ENCODE measurements at places on chromosomes 4 and X.
A peak's percentile ranks its signal among the peaks of the same experiment; 100 is the strongest.

- DNase-seq, result peak; percentile 50
These were observed 38.8 kb downstream of the BTC start for GRCh38 chr4:74755486-74755885.

- no peak for DNase-seq
These were observed 38.6 kb downstream of the MAGEB17 start for GRCh38 chrX:16205840-16206239.

DNA sequence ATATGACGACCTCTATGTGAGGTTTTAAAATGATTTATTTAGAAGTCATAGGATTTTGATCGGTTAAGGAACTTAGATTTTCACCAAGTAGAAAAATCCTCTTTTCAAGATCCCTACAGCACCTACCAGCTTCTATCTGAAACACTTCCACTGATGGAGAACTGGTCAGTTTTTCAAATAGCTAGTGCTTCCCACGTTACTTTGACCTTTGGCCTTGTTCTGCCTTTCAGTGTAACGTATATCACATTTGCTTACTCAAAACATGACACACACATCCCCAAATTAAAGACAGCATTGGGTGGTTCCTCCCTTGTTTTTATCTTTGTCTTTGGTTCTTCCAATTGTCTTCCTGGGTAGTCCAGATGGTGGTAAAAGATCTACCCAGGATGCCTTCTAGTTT, 6.6 kb downstream of the LNX1 start:
- DNase-seq, result no peak

GRCh38 chr4:165053645-165054044, at the start of gene TRIM75:
TRIM75 (plus strand) TSS chr4:165053866; CDS start chr4:165059148, 5,282 bp downstream.
- DNase-seq, result no peak

DNA sequence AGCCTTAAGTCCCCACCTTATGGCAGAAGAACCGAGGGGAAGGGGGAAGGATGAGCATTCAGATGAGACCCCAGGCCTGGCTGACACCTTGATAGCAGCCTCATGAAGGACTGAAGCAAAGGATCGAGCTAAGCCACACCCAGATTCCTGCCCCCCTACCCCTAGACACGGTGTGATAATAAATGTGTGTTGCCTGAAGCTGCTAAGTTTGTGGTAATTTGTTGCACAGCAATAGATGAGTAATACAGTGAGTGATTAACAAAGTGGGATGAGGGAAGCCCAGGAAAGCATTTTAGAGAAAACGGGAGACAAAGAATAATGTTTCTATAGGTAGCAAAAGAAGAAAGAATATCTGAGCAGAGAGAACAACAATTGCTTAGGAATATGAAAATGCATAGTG, 404.2 kb downstream of the MID1IP1 start:
- DNase-seq, result no peak

GRCh38 chr4:5881340-5881739, 11.5 kb downstream of the CRMP1 start:
- no peak for DNase-seq

- no peak for DNase-seq
These were observed 102.4 kb upstream of the TMLHE start for GRCh38 chrX:155715141-155715540.

GRCh38 chr4:1198098-1198844, 25.9 kb upstream of the SPON2 start:
- no peak for DNase-seq

DNA sequence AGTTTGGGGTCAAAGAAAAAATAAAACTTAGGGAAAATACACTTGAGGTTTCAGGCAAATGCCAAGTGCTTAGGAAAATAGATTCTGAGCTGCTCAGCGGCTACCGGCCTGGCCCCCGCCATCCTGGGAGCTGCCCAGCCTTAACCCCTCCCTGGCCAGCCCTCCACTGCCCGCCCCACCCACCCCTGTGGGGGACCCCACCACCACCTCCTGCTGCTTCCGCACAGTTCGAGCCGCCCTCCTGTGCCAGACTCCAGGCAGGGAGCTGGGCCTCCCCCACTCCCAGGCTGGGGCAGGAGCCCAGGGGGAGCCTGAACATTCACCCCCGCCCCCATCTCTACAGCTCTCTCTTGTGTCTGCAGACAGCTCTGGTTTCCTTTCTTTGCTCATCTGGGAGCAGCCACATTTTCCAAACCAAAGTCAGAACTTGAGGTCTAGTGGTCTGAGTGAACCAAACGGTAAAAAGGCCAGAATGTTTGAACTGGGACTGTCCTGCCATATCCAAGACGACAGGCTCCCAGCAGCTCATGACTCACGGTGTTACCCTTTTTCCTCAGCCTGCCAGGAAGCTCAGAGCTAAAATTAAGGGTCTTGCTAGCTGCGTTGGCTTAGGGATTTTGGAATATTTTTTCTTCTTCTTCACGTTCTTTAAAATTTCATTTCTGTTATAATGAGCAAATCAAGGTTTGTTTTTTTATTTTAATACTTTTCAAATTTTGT, 4.7 kb upstream of the FGFR3 start:
- DNase-seq, result no peak

DNA sequence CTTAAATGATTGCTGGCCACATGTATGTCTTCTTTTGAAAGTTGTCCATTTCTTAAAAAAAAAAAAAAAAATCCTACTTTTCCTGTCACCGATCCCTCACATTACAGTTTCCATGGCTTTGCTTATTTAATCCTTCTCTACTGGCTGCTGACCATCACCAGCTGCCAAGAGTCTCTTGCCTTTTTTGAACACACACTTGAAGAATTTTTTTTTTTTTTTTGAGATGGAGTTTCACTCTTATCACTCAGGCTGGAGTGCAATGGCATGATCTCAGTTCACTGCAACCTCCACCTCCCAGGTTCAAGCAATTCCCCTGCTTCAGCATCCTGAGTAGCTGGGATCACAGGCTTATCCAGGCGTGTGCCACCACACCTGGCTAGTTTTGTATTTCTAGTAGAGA, 134.0 kb downstream of the ANXA5 start:
- no peak for DNase-seq

DNA sequence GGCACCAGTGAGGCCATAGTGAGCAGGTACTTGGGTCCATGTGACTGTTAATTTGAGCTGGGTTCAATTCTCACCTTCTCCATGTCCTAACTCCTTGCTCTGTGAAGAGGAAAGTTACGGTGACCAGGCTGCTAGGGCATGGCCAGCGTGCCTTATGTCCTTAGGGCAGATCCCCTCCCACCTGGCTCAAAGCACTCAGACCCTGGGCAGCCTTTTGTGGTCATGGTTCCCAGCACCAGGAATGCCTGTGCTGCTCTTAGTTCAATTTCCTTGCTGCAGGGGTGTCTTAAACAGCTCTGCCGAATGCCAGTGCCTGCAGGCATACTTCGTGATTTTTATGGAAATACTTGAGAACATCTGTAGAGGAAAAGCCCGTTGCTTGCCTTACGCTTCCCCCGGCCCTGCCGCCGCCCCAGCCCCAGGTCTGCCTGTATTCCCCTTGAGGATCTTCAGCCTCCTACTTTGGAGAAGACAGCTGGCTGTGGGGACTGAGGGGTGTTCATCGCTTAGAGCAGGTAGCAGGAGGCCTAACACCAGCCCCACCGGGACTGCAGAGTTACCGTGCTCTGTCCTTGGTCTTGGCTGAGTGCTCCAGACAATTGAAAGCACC, 3.1 kb upstream of the CDK16 start:
- no peak for DNase-seq

GRCh38 chr4:73053974-73054480, 15.5 kb downstream of the COX18 start:
- DNase-seq, result no peak

DNA sequence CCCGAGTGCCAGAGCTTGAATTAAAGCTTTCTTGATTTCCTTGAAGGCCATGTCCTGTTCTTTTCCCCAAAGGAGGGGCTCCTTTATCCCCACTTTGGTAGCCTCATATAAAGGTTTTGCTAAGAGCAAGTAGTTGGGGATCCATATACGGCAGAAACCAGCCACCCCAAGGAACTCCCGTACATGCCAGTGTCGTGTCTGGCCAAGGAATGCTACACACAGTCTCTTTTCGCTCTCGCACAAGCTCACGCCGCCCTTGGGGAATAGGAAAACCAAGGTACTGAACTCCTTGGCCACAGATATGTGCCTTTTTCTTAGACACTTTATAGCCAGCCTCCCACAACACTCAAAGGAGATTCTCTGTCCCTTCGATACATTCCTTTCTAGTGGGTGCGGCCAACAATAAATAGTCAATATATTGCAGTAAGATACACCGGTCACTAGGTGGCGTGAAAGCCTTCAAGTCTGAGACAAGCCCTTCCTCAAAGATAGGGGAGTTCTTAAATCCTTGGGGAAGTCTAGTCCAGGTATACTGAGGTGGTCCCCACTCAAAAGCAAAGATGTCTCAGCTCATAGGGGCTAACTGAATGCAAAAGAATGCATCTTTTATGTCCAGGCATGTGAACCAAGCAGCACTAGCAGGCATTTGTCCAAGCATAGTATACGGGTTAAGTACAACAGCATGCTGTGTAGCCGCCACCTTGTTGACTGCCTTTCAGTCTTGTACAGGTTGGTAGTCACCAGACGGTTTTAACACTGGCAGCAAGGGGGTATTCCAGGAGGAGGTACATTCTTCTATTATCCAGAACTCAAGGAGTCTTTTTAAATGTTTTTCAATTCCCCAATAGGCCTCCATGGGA, 57.8 kb upstream of the XAGE1B start:
- peak; percentile 23 for DNase-seq

GRCh38 chrX:28639451-28639850, 52.2 kb downstream of the IL1RAPL1 start:
- DNase-seq, result no peak

DNA sequence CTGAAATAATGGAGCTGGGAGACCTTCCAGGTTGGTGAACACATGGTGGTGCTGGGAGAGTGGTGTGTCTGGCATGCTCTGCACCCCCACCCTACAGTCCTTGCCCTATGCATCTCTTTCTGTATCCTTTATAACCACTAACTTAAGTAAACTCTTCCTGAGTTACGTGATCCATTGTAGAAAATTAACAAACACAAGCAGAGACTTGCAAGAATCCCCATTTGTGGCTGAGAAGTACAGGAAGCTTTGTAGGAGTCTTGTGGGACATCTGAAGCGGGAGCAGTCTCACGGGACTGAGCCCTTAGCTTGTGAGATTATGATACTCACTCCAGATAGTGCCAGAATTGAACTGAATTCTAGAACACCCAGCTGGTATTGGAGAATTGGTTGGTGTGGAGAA, 14.3 kb upstream of the FAM13A start:
- no peak for DNase-seq

DNA sequence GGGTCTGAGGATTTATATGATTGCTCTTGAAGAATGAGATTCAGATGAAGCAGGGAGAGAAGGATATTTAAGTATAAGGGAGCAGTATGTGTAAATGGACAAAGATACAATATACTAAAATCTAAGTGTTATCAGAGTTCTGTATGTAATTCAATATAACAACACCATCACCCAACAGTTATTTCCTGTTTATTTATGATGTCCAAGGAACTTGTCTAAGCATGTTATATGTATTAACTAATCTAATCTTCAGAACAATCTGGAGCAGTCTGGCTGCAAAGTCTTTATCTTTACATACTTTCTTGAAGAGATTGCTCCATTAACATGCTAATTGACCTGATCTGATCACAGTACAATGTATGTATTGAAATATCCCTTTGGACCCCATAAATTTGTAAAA, 203.8 kb upstream of the WDFY3 start:
- DNase-seq, result no peak

GRCh38 chr4:12723849-12724447, 760.2 kb downstream of the RAB28 start:
- no peak for DNase-seq

DNA sequence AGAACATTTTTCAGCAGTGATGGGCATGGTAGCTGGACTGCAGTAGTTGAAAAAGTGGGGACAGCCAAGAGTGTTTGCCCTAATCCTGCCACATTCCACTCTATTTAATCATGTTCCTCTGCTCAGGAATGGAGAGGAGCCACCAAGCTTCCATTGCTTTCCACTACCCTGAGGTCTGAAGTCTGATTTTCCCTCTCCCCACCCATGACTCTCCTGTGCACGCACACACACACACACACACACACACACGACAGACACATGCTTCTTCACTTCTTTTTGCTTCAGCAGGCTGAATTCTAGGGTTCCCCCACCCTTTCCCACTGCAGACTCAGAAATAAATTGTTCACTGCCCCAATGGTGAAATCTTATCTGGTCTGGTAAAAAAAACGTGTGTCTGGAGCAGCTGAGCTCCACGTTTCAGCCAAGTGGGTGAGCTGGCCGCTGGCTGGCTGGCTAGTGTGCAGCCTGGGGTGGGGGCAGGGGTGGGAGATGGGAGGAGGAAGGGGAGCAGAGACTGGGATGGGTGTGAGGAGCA, 142.7 kb upstream of the NALF2 start:
- DNase-seq, result no peak

DNA sequence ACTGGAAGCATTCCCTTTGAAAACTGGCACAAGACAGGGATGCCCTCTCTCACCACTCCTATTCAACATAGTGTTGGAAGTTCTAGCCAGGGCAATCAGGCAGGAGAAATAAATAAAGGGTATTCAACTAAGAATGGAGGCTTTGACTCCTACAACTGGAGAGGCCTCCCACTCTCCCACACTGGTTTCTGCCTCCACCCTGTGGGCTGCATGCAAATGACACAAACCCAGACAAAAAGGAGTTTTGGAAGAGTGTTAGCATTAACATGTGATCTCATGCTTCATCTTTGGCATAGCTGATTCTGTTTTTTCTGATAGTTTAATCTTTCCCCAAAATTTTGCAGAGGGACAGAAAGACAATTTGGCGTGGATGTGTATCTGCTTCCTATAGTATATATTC, 80.8 kb upstream of the IQCM start:
- DNase-seq, result no peak

DNA sequence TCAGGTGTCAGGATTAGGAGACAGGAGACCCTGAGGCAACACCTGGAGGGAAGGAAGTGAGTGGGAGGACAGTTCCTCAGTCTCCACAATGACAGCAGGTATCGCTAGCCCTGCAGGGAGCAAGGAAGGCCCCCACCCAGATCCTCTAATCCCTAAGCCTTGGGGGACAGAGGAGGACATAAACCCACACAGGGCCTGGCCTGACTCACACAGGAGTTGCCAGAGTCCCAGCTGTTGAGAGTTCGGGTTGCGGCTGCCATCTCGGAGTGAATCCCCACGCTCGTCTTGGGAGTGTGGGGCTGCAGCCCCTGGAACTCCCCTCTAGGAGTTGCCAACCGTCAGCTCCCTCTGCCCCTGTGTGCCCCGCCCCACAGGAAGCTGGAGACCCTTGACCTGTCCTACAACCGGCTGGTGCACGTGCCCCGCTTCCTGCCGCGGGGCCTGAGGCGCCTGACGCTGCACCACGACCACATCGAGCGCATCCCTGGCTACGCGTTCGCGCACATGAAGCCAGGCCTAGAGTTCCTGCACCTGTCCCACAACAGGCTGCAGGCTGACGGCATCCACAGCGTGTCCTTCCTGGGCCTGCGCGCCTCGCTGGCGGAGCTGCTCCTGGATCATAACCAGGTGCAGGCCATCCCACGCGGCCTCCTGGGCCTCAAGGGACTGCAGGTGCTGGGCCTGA, 9.2 kb upstream of the BGN start:
- no peak for DNase-seq

- DNase-seq, result no peak
These were observed 15.0 kb downstream of the APELA start for GRCh38 chr4:164892018-164892417.

- no peak for DNase-seq
These were observed 36.5 kb downstream of the SLC7A11 start for GRCh38 chr4:138205531-138206233.

GRCh38 chrX:31550158-31550557, 478.3 kb upstream of the FTHL17 start:
- DNase-seq, result no peak
